Ureter (tissue), 1 donor: ENCODE measurements at places on chromosomes 7 and 10.
A peak's percentile ranks its signal among the peaks of the same experiment; 100 is the strongest.

- no peak for DNase-seq
Measured at GRCh38 chr10:3943695-3944257, 158.8 kb upstream of the KLF6 start.

DNA sequence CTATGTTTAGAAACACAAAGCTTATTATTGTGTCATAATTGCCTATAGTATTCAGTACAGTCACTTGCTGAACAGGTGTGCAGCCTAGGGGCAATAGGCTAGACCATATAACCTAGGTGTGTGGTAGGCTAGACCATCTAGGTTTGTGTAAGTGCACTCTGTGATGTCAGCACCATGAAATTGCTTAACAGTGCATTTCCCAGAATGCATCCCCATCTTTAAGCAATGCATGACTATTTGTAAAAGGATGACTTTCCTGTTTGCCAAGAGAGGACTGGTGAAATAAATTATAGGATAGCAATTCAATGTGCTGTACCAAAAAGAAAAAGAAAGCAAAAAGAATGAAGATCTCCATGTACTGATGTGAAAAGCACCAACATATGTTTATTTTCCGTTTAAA is 288.7 kb upstream of the AUTS2 start:
- no peak for DNase-seq

DNA sequence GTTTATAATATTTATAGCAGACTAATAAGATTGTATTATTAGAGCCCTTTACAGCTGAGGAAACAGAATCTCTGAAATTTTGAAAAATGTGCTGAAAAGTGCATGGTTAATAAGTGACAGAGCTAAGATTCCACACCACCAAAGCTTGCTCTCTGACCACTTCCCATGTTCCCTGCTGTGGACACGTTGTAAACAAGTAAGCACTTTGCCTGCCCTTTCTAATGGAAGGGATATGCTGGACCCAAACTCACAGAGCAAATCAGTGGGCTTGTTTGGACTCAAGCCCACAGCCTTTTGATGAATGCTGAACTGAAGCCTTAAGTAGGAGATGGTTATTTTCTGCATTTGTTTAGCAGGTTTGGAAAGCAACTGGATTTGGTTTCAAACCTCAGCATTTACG is 214.0 kb upstream of the TMEM72 start:
- DNase-seq, result no peak

DNA sequence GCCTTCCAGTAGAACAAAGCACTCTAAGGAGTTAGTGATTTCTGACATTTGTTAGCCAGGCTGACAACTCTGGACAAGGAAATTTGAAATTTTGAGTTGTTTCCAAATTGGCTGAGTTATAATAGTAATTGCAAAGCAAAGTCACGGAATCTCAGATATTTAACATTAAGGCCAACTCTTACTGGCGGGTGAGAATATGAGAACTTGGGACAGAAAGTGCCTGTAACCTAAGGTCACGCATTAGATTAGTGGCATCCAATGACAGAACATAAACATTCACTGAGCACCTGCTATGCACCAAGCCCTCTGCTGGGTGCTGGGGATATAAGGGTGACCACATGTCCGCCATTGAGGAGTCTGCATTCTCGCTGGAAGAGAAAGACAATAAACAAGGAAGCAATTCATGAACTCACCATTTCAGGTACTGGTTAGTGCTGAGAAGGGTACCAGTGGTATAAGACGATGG is 45.5 kb upstream of the CHST15 start:
- no peak for DNase-seq

GRCh38 chr10:17237915-17238444 is 9.9 kb downstream of the VIM start:
- no peak for DNase-seq

GRCh38 chr10:62183857-62184795 is 84.5 kb downstream of the RTKN2 start:
- DNase-seq, result no peak

DNA sequence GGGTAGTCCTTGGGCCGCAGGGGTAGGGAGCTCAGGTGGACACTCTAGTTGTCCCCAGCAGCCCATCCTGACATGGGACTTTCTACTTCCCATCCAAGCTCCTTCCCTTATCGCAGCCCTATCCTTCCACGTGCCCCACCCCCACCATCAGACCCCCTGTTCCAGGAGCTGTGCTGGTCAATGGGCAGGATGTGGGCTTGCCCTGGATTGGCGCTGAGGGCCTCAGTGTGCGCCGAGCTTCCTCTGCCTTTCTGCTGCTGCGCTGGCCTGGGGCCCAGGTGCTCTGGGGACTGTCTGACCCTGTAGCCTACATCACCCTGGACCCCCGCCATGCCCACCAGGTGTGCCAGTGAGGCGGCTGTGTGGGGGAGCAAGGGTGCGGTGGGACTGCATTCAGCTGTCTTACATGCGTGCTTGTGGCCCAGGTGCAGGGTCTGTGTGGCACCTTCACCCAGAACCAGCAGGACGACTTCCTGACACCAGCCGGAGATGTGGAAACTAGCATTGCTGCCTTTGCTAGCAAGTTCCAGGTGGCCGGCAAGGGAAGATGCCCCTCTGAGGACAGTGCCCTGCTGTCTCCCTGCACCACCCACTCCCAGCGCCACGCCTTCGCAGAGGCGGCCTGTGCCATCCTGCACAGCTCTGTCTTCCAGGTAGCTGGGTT is 9.4 kb upstream of the ZNF467 start:
- no peak for DNase-seq

- peak; percentile 37 for DNase-seq
Measured at GRCh38 chr7:36312064-36312914, 77.4 kb upstream of the ANLN start.

GRCh38 chr10:42776681-42777080 is 5.9 kb upstream of the BMS1 start:
- DNase-seq, result no peak

- no peak for DNase-seq
Measured at GRCh38 chr7:27316311-27316710, 73.7 kb downstream of the EVX1 start.

DNA sequence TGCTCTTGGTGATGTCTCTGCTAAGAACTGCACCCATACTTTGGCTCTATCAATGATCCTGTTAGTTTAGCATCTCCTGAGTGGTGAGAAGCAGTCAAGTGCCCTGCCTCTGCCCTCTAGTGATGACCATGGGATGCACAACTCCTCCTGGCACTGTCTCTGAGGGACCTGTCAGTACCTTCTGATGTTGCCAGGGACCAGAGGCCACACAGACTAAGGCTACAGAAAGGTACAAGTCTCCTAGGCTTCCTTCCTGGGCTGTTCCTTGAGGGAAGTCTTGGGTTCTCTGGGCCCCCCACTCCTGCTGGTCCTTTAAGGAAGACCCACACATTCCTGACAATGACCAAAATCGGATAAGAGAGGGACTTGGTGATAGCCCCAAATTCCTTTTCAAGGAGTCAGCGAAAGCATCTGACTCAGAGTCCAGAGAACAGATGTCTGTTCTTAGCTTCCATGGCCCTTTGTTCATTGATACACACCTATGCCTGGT is 15.3 kb downstream of the NKX2-3 start:
- no peak for DNase-seq

- DNase-seq, result peak; percentile 60
Measured at GRCh38 chr10:77165445-77166208, 472.0 kb downstream of the KCNMA1 start.

GRCh38 chr7:16940776-16941175 is 59.0 kb upstream of the AGR3 start:
- no peak for DNase-seq

GRCh38 chr10:104340111-104340526 is 1.9 kb upstream of the ITPRIP start:
- no peak for DNase-seq

DNA sequence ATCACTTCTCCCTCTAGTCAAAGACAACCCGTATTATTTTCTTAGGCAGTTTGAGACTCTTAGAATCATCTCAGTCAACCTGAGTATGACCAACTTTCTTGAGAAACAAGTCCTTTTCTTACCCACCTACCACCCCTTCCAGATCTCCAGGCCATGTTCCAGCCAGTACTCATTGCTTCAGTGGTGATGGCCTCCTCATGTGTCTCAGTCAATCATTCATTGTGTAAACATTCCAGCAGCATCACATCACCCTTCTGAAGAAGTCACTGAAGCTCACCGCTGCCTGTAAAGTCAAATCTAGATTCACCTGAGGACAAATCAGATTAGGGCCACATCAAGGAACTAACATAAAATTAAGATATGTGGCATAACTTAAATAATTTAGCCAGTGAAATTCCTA is 467.2 kb upstream of the NRP1 start:
- DNase-seq, result no peak

DNA sequence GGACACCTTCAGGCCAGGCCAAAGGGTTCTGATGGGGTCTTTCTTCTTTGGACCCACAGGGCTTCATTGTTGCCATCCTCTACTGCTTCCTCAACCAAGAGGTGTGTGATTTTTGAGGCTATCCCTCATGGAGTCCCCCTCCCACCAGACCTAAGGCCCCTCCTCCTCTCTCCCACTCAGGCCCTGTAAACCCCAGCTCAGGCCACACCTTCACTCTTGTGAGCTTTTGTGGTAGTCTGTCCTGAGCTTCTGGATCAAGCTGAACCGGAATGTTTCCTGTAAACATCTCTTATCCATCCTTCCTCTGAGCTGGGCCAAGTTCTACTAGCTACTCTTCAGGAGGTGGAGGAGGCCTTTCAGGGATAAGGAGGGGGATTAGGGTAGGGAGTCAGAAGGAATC is 13.5 kb downstream of the GHRHR start:
- DNase-seq, result peak; percentile 15

- no peak for DNase-seq
Measured at GRCh38 chr7:68862736-68863135, 735.5 kb upstream of the AUTS2 start.

- DNase-seq, result no peak
Measured at GRCh38 chr10:71622154-71622526, 97.4 kb downstream of the C10orf105 start.

GRCh38 chr10:62082729-62083411 is 181.4 kb downstream of the ARID5B start:
- no peak for DNase-seq

DNA sequence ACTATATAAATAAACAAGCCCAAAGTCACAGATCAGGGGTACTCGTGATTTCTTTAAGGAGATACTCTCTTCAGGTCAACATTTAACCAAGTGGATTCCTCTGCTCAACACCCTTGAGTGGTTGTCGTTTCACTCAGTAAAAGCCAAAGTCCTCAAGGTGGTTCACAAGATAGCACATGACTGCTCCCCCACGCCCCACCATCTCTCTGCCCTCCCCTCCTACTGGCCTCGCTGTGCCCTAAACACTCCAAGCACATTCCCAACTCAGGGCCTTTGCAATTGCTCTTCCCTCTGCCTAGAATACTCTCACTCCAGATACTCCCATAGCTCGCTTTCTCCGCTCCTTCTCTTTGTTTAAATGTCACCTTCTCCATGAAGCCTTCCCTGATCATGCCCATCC is 72.1 kb upstream of the FHIP2A start:
- DNase-seq, result no peak

DNA sequence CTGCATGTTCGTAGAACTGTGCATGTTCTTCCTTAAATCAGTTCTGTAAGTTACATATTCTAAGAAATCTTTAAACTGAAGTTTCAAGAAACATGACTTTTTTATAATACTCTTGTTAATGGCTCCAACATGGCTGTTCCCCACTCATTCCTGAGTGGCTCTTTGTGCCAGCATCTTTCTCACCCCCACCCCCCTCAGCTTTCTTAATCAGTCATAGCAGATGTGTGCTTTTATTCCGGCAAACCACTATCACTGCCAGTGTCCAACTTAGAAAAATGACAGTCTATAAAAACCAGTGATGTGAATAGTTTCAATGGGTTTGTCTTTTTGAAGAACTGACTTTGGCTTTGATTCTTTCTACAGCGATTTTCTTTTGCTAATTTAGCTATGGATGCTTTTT is 37.6 kb downstream of the PITRM1 start:
- DNase-seq, result no peak

- DNase-seq, result no peak
Measured at GRCh38 chr10:126058507-126058906, 162.1 kb downstream of the FANK1 start.

GRCh38 chr10:100528921-100529474 is 673 bp downstream of the NDUFB8 start:
- DNase-seq, result no peak

GRCh38 chr10:18615618-18616017 is 35.8 kb downstream of the NSUN6 start:
- no peak for DNase-seq

- peak; percentile 27 for DNase-seq
Measured at GRCh38 chr7:142801601-142802295, 31.0 kb downstream of the PRSS2 start.

- DNase-seq, result no peak
Measured at GRCh38 chr7:107622894-107623293, 37.7 kb upstream of the SLC26A4 start.

GRCh38 chr7:144401490-144401889 is 2.0 kb downstream of the NOBOX start:
- no peak for DNase-seq

- no peak for DNase-seq
Measured at GRCh38 chr7:47537716-47538675, 43.9 kb downstream of the TNS3 start.

GRCh38 chr7:113657603-113658002 is 261.2 kb downstream of the PPP1R3A start:
- no peak for DNase-seq

DNA sequence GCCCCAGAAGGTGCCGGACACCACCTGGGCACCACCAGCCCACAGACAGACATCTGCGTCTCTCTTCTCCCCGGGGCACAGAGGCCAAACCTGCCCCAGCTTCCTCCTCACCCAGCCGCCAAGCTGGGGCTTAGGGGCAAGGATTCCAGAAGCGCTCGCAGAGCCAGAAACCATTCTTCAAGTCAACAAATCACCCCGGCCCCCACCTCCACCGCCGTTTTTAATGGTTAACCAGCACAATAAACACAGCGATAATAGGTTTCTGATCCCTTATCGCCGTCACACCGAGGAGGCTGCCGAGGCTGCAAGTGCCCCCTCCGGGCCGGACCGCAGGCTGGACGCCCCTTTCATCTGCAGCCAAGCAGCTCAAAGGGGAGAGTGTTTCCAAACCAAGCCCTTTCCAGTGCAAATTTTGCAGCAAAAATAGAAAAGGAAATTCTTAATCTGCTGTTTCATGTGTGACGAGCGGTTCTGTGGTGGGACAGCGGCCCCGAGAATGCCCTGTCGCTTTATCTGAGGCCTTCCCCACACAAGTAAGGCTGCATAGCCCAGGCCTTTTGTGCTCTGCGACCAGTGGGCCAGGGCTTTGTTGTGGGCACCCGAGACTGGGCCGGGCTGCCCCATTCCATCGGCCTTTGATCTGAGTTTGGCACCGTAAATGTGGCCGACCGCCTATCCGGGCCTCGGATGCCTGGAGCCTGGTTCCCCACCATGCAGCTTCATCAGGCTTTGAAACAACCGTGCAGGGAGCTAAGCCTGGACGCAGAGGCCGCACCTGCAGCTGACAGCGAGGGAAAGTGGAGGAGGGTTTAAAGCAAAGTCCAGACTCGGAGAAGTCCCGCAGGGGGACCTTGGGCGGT is 83.2 kb downstream of the FOXL3 start:
- DNase-seq, result no peak
